Activated CD4-positive, alpha-beta T cell treated with anti-CD3 and anti-CD28 coated beads for 24 hours (primary cell): ENCODE measurements at places on chromosomes 3 and 15.
A peak's percentile ranks its signal among the peaks of the same experiment; 100 is the strongest.

- no peak for DNase-seq
Measured at GRCh38 chr3:156792114-156792513, 34.0 kb upstream of the LEKR1 start.

GRCh38 chr3:152105446-152105845 lies 163.3 kb upstream of the MBNL1 start:
- DNase-seq, result no peak

DNA sequence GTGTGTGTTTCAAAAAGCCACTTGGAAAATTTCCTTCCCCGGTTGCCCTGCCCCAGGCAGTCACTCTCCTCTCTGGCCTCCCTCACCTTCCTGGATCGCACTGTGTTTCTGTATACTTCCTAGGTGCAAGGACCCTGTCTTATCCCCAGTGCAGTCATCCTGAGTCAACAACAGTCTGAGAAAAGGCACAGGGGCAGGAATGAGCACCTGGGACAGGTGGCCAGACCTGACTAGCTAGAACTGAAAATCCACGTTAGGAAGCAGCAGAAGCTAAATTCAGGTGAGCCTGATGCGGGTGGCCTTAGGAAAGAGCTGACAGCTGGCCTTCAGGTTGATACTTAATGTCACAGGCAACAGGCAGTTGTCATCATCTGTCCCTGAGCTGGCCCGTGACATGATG lies 62.9 kb upstream of the VGLL4 start:
- no peak for DNase-seq

- DNase-seq, result no peak
Measured at GRCh38 chr15:85621094-85621493, 173.6 kb downstream of the KLHL25 start.

GRCh38 chr15:84715441-84716035 lies 401 bp downstream of the SEC11A start:
- DNase-seq, result peak; percentile 37

- peak; percentile 27 for DNase-seq
Measured at GRCh38 chr15:84749111-84749991, 959 bp downstream of the ZNF592 start.

GRCh38 chr3:108218811-108219210 lies 3.4 kb downstream of the IFT57 start:
- DNase-seq, result no peak

DNA sequence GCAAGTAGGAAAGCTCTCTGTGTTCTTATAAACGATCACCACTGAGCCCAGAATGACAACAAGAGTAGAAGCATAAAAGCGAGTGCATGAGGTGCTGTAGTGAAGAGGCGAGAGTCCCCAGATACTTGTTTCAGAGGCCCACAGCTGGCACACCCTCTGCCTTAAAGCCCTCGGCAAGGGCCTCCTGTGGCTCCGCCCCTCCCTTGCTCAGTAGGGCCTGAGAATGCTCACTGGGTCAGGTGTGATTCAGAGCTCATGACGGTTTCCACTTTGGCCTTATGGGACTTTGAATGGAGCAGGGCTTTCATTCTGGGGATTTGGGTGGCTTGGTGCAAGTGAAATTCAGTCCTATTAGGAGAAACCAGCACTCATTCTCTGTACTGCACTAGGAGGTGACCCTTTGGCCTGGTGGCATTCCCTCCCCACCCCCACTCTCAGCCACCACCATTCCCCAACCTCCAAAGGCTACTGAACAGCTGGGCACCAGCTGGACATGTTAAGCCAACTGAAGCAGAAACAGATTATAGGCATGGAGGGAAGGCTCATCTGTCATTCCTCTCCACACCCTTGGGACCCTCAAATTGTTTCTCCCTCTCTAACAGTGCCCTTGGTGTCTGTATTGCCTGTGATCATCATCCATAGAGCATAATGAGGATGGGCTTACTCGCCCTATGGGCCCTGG lies 109.6 kb upstream of the CTDSPL start:
- DNase-seq, result no peak

- no peak for DNase-seq
Measured at GRCh38 chr3:55270976-55271375, 216.1 kb downstream of the WNT5A start.

DNA sequence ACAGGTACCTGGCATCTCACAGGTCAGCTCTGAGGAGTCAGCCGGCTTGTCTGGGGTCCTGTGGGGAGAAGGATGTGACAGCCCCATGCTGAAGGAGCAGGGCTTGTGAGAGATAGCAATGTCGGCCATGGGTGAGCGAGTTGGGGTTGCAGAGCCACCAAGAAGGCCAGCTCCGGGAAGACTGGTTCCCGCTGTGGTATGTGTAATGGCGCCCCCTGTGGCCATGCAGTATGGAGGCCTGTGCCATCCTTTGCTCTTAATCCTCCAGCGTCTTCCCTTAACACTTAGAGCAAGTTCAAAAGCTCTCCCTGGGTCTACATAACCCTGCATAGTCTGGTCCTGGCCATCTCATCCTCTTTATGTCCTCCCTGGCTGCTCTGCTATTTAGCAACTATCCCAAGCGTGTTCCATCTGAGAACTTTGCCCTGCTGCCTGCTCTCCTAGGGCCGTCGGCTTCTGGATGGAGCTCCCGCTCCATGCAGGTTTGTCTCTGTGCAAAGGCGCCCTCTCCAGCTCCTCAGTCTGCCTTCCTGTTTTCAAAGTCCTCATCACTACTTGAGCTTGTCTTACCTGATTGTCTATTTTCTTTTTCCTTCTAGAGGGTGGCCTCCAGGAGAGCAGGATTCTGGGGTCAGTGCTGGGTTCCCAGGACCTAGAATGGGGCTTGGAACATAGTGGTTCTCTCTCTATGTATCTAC lies 40.8 kb upstream of the IQCF6 start:
- DNase-seq, result peak; percentile 11
